ENCODE measurements at places on chromosomes 5 and 9.

GRCh38 chr9:102551346-102551745 is 443.8 kb upstream of the CYLC2 start:
- DNase-seq, result no peak

DNA sequence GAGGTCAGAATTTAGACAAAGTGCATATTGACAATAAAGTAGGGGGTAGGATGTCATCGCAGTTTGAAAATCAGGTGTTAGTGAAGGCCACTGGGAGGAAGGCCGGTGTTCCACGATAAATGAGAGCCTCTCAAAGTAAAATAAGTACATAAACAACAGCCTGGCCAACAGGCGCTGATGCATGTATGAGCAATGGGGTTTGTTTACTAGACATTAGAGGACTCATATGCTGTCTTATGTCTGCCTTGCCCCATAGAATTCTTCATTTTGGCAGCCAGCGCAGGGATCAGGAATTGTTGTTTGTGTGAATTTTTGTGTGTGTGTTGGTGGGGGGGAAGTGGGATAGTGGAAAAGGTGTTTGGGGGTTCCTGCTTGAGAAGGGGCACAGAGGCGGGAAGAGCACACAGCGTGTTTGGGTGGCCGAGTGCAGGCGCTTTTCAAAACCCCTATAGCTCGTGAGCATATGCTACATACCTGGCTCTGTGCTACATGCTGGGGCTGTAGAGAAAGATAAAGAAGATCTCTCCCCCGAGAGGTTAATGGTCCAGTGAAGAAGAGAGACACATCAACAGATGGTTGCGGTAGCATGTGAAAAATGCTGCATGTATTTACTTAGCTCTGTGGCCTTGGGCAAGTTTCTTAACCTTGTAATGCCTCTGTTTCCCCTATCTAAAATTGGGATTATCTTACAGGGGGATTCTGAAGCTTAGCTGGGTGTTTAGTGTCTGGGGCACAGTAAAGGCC is 11.5 kb downstream of the SNX30 start:
- no peak for DNase-seq

GRCh38 chr5:6291961-6292360 is 86.4 kb downstream of the MED10 start:
- peak; percentile 43 for DNase-seq

- no peak for DNase-seq
These were observed 319.6 kb upstream of the CLINT1 start for GRCh38 chr5:158178535-158178934.

DNA sequence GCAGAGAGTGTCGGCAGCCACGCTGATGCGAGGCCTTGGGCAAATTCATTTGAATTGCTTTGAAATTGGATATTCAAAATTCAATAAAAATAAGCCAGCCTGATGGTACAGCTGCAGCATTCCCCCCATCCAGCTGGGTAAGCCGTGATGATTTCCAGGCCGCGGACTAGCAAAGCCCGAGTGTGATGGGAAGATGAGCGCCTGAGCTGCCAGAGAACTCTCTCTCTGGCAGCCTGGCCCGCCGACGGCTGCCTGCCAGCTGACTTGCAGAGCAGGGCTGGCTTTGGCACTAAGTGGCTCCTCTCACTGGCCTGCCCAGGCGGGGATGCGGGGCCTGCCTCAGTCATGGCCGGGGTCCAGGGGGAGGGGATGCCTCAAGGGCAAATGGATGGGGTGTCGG is 268.3 kb upstream of the WWC1 start:
- DNase-seq, result no peak

DNA sequence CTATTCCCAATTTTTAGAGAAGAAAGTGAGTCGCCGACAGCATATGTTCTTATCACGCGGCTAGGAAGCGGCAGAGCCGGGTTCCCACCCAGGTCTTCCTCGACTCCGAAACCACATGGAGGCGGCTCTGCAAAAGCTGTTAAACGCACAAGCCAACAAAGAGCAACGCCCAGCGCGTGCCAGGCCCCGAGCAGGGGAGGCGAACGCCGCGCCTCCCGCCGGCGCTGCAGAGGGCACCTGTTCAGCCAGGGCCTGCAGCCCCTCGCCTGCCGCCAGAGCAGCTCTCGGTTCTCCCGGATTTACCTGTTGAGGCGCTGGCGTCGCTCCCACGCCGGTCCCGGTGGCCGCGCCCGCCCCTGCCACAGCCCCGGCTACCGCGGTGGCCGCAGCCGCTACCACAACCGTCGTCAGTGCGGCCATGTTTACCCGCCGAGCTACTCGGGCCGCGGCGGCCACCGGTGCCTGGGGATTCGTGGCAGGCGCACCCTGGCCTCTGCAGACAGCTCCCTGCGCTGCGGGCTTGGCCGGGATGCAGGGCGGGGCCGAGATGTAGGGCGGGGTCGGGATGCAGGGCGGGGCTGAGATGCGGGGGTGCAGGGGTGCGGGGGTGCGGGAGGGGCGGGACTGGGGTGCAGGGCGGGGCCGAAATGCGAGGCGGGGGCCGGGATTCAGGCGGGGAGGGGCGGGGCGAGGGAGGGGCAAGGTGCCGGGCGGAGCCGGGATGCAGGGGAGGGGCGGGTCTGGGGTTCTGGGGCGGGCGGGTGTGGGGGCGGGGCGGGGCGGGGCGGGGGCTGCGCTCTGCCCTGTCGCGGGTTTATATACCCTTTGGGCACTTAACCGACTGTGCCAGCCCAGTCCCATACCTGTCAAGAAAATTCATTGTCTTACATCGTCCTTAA is at the start of gene CCDC112:
Gene CCDC112 (minus strand): TSS at position 531 of the 899 bp plus-strand sequence. CDS start 111 bp downstream, at position 420.
- DNase-seq, result peak; percentile 76

- DNase-seq, result no peak
These were observed 406.0 kb upstream of the KLF4 start for GRCh38 chr9:107895501-107896001.
